H9 (cell line): ENCODE measurements at places on chromosomes 3 and 15. TPM values are rescaled to one million over a fixed set of nuclear protein-coding genes. Genes with fewer than 3 reads are reported as not detected.

GRCh38 chr15:89137926-89138325 lies 49.7 kb downstream of the ABHD2 start:
- no peaks in the 10 kb centered on the region for H3K4me1 ChIP-seq
- no peaks in the 10 kb centered on the region for H3K27me3 ChIP-seq
- H3K27ac ChIP-seq: no peak overlapping the region

DNA sequence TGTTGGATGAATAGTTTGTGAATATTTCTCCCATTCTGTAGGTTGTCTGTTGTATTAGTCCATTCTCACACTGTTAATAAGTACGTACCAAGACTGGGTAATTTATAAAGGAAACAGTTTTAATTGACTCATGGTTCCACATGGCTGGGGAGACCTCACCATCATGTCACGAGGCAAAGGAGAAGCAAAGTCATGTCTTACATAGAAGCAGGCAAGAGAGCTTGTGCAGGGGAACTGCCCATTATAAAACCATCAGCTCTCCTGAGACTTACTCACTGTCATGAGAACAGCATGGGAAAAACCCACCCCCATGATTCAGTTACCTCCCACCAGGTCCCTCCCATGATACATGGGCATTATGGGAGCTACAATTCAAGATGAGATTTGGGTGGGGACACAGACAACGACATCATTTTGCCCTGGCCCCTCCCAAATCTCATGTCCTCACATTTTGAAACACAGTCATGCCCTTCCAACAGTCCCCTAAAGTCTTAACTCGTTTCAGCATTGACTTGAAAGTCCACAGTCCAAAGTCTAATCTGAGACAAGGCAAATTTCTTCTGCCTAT lies 133.2 kb downstream of the LMLN start:
- no peak for DNase-seq
- H3K27ac ChIP-seq: no peak overlapping the region
- no peak overlapping the region for H3K4me3 ChIP-seq
- H3K4me1 ChIP-seq: no peaks in the 10 kb centered on the region
- no peaks in the 10 kb centered on the region for H3K27me3 ChIP-seq

Gene FBXL22
- 0.48 and 0.52 TPM in 2 replicates for total RNA-seq

DNA sequence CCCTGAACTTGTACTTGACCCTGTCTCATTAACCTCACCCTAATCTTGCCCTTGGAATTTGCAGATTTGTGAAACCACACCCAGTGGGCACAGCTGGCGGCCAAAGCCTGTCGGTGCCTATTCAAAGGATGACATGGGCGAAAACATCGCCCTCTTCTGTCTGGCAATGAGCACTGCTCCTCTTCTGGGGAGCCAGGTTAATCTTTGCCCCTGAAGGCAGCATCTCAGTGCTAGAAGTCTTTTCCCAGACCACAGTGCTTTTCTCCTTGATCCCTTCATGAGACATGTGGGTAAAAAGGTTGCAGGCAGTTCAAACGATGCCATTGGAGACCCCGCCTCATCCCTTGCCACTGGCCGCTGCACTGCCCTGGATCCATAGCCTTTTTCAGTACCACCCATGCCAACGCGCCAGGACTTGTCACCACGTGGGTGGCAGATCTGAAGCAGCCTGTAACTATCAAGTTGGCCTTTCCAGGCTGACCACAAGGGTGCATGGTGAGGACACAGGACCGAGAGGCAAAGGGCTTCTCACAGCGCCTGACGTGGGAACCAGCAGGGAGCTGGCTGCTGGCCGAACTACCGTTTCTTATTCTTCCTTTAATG lies 6.5 kb upstream of the DNASE1L3 start:
- no peaks in the 10 kb centered on the region for H3K27me3 ChIP-seq
- no peak overlapping the region for H3K27ac ChIP-seq
- peak; percentile 89 for DNase-seq
- H3K4me1 ChIP-seq: no peaks in the 10 kb centered on the region; the same call in 1 of the 2 replicates
- no peaks in the 10 kb centered on the region for H3K36me3 ChIP-seq
